ENCODE measurements at places on chromosomes 13 and 19.
A peak's percentile ranks its signal among the peaks of the same experiment; 100 is the strongest.

DNA sequence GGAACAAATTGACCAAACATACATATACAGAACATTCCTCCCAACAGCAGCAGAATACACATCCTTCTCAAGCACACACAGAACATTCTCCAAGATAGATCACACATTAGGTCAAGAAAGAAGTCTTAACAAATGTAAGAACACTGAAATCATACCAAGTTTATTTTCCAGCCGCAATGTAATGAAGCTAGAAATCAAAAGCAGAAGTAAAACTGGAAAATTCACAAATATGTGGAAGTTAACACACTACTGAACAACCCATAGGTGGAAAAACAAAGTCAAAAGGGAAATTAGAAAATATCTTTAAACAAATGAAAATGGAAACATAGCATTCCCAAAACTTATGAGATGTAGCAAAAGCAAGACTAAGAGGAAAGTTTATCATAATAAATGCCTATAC is 692.6 kb downstream of the DIAPH3 start:
- DNase-seq: no peak

GRCh38 chr19:45615795-45616703 is 14.0 kb upstream of the GPR4 start:
- peak; percentile 90 for DNase-seq

- DNase-seq: peak; percentile 9
Observed at GRCh38 chr13:96141032-96141431, 51.1 kb downstream of the HS6ST3 start.

DNA sequence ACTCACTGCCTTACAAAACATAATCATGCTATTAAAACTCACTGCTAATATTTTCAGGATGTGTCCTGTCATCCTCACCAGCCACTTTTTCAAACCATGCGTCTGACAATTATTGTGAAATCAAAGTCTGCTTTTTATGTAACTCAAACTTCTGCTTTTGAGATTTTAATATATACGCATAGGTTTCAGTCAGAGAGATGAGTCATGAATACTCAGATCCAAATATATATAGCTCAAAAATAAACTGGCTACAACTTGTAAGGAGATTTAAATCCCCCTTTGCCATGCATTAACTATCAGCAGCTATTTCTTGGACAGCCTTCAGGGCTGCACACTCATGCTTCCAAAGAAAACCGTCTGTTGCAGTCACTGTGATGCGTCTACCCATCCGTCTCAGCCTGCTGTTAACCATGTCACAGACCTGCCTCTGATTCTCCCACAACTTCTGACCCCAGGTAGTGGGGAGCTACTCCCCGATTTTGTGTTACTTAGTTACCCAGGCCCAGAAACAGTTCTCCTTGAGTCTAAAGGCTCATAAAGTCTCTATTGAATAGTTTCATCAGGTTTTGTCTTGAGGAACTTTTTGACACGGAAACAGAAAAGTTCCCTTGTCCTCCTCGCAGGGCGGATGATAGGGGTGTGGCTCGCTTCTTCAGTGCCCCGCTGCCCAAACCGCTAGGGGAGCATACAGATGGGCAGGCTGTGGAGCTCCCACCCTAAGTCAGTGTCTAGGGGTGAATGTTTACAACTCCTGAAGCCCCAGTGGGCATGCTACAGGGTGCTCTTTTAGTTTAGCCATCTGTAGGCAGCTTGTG is 33.8 kb upstream of the SGCG start:
- DNase-seq: peak; percentile 74

- no peak for DNase-seq
Observed at GRCh38 chr13:85650613-85651012, 148.6 kb downstream of the SLITRK6 start.

- no peak for DNase-seq
Observed at GRCh38 chr19:33718651-33719254, 77.9 kb upstream of the KCTD15 start.

- peak; percentile 72 for DNase-seq
Observed at GRCh38 chr13:29993716-29994488, 143.5 kb upstream of the UBL3 start.

DNA sequence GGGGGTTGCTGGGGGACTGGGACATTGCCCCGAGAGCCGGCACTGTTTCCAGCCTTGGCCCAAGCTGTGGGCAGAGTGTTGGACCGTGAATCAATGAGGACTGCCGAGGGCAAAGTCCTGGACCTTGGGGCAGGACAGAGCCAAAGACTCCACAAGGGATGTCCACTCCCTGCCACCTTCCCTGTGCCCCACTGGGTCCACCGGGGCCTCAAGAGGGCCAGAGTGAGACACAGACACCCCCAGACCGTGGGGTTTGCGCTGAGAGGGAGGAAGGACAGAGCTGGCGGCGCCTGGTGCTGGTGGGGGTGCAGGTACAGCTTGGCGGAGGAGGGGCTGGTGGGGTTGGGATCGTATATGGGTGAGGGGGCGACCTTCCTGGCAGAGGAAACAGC is 11.8 kb downstream of the MAST3 start:
- DNase-seq: no peak

DNA sequence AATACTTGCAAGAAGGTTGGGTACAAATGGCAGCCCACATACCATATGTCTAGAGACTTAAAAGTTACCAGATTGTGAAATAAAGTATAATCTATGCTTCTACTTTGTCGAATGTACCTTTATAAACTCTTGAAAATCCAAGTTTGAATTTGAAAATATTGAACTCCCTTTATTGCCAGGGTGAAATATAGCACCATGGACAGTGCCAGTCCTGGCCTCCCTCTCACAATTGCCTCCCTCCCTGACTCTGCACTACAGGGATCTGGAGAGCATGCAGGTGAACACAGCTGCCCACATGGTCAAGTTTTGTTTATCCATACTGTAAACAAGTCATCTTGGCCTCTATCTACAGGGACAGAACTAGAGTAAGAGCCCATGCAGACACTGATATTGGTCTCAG is 394.1 kb upstream of the SLITRK6 start:
- no peak for DNase-seq

- no peak for DNase-seq
Observed at GRCh38 chr19:46849610-46850009, 1.0 kb downstream of the AP2S1 start.

- peak; percentile 33 for DNase-seq
Observed at GRCh38 chr19:43674596-43674995, 4.6 kb upstream of the PLAUR start.

DNA sequence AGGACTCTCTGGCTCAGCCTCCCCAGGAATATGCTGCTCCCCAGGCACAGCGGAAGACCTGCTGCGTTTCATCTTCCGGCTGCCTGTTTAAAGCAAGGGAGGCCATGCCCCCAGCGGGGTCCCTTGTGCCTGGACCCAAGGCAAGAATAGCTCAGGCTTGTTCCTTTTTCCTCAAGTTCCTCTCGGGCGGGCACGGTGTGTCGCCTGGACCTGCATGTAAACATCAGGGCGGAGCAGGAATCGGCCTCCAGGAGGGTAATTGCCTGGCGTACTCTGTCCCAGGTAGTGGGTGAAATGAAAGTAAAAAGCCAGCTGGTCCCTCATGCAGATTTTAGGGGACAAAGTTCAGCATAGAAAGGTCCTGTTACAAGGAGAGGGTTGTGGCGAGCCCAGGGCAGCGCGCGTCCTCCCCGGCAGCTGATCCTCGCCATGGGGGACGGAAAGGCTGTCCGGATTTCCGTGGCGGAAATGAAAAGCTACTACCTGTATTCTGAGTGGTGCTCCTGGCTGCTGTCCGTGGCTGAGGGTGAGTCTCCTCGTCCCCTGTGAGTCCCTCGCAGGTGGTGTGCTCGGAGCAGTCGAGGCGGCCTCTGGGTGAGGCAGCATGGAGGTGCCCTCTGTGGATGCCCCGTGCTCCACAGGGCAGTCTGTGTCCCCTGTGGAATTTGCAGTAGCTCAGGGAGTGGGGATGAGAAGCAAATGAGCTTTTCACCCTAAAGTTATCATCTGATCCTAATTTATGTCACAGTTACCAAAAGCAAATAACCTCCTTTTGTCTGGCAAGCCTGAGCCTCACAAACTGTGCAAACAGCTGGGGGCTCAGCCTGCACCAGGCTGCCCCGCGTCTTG is 16.2 kb downstream of the MCF2L start:
- no peak for DNase-seq

- DNase-seq: no peak
Observed at GRCh38 chr19:41031916-41032315, 40.8 kb downstream of the CYP2B6 start.

GRCh38 chr19:42293540-42293939 is 8.4 kb upstream of the PRR19 start:
- no peak for DNase-seq

All from fibroblast of upper back skin (primary cell).